ENCODE measurements at places on chromosomes 12 and 14.

DNA sequence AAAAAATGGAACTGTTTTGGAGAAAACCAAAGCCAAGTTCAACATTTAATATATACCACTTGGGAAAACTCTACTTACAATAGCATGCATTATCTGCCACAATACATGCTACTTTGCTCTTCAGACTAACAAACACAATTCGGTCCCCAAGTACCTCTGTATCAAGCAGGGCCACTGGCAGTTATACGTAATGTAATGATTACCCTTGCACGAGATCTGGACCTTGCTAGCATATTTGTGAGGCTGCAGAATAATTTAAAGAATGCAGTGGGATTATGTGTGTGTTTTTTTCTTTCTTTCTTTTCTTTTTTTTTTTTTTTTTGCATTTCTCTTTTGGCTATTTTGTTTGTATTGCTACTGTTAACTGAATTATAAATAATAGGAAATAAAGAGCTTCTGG, 22.8 kb upstream of the PYGL start:
- no peak for DNase-seq

DNA sequence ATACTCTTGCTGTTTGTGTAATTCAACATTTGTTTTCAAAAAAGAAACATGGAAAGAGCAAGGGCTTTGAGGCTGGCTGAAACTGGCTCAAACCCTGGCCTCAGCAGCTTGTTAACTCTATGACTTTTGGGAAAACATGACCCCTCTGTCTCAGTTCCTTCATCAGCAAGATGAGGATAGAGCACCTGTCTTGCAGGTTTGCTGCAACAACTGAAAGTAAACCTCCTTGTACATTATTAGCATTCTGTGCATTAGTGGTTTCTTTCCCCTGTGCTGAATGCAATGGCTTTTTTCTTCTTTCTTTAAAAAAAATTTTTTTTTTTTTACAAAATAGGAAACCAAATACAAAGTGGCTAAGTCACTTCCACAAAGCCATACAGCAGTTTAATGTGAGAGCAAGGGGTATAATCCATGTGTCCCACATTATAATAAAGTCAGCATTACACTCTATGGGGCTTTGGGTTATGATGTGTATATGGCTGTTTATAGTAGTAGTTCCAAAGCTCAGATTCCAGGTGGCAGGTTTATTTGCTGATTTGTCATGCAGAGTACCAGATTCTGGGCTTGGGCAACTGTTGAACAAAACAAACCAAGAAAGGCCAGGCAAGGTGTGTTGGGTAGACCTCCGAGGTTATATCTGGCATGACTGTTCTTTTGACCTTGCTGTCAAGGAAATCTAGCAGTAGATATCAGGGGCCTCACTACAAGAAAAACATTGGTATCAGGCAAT, 194.5 kb upstream of the CNOT2 start:
- DNase-seq, result no peak

DNA sequence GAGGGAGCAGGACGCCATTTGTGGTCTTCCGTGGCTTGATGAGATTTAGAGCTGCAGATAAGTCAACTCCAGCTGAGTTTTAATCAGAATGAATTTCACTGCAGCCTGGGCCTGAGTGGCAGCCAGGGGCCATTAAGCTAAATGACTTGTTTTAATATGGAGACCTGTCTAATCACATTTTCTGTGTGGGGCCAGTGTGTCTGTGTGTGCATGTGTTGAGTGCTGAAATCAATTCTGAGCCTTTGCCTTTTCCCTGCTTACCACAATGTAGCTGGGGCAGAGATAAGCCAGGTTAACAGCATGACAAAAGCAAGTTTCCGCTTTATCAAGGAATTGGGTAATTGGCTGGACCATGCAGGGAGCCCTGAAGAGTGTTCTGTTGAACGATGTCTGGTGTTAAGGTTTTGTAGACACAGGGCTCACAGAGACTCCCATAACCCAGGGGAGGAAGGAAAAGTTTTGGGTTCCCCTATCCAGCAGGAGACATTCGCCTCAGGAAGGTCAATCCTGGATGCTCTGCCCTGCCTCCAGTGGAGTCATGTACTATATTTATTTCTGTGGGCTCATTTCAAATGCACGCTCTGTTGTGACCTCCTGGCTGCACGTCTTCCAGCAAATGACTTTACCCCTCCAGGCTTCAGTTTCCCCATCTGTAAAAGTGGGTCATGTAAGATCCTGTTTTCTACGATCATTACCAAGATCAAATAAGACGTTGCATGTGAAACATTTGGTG, 24.2 kb downstream of the RPH3A start:
- DNase-seq, result no peak

DNA sequence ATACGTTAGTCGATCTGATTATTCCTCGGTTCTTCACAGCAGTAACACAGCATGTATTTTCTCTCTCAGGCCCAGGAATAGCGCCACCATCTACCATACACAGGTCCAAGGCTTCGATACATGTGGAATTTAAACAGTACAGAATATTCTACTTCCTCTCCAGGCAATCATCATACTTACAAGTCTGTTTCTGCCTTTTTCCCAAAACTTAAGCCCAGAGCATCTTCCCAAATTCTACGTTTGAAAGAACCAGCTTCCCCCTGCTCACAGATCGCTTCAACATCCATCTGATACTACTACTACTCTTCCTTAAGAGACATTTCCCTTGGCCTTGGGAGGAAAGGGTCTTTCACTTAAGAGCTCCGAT, 626 bp downstream of the TXNDC16 start:
- DNase-seq, result no peak

DNA sequence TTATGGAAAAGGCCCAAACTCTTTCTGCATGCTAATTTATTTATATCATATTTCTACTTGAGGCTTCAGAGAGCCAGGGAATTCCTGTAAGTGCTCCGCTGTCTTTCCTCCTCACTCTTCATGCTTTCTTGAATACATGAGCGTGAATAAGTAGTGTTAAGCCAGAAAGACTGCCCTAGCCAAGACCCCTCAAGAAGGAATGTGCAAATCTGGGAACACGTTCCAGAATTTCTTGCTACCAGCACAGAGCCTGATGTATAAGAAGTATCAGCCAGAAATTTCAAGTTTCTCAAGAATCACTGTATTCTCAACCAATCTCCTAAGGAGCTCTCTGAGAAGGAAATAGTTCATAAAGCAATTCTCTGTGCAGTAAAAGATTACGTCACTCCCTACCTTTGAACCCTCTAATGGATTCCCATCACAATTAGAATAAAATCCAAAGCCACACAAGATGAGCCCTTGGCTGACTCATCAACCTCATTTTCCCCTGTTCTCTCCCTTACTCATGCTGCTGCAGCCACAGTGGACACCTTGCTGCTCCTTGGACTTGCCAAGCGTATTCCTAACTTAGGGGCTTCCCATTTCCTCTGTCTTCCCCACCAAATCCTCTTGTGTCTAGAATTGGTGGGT, 6.9 kb upstream of the TSPAN8 start:
- DNase-seq, result no peak
